H7 (cell line): ENCODE measurements at places on chromosomes 4 and X. TPM values are rescaled to one million over a fixed set of nuclear protein-coding genes. Genes with fewer than 3 reads are reported as not detected.

Gene SEC24D
- total RNA-seq: 39.4 and 42.8 TPM in 2 replicates

Gene SMIM31
- not detected in 2 replicates for total RNA-seq

Gene TMEM150C
- total RNA-seq: 2.4 and 3.3 TPM in 2 replicates

Gene F11
- total RNA-seq: 0.28 and 0.30 TPM in 2 replicates

Gene NDP
- not detected in 2 replicates for total RNA-seq

Gene NLRP2B
- not detected in 2 replicates for total RNA-seq

Gene TLR1
- total RNA-seq: 0.03 TPM in 1 of 2 replicates, not detected in the other

- no peak for DNase-seq
These were observed 17.5 kb downstream of the SLC16A2 start for GRCh38 chrX:74438764-74439163.

DNA sequence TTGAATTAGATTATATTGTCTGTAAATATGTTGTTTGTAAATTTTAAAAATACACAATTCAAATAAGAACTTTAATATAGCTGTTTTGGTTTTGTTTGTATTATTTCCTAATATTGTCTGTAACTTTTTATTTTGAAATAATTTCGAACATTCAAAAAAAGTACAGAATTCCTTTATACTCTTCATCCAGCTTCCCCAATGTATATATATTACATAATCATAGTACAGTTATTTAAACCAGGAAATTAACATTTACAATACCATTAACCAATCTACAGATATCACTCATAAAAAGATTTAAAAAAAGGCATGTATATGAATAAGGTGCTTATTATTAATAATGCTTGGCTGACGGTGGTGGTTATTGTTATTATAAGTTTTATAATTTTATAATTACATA, 84.1 kb downstream of the LRBA start:
- DNase-seq: no peak

DNA sequence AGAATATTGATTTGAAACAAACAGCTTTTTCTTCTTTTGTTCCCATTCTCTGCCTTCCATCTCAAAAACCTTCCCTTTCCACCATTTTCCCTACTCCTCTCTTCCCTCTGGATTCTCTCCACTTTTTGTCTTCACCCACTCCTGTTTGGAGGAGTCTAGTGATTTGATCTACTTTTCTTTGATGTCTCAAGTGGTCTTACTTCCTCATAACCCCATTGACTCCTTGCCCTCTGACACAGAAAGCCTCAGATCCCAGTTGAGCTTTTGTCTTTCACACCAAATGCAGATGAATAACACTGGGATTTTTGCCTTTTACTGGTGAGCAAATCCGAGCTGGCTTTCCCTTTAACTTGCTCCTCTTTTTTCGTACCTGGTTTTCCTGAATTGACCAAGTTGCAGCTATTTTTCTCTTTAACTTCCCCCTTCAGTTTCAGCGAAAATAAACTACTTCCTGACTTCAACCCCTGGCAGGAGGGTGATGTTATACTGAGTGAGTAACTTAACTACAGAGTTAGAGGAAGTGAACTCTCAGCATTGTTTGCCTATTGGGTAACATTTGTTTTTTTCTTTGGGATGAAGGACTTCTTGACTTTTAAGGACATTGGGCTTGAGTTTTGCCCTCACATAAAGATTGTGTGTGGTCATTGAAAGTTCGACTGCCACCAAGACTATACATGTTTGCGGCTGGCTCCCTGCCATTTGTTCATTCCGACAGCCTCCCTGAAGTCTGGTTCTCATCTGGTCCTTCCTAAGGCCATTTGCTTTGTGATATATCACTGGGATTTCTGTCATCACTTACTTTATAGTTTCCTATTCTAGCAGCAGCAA, 392.8 kb upstream of the NR3C2 start:
- no peak for DNase-seq

DNA sequence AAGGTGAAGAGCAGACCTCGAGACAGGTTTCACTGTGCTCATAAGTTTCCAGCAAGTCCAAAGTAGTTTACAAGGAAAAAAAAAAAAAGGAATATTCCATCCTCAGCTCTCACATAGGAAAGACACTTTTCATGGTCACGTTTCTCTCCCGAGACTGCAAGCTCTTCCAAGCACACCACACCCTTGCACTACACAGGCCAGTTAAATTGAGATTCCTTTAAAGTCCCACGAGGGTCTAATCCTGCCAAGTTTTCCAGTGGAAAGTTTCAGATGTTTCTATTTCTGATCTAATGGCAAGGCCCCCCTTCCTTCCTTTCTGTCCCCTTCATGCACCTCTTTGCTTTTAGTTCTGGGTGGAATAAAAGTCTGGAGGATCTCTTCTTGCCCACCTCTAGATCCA, 67.9 kb upstream of the PCDH19 start:
- peak; percentile 0 for DNase-seq

GRCh38 chrX:128676651-128677050, 624.4 kb upstream of the ACTRT1 start:
- DNase-seq: no peak

DNA sequence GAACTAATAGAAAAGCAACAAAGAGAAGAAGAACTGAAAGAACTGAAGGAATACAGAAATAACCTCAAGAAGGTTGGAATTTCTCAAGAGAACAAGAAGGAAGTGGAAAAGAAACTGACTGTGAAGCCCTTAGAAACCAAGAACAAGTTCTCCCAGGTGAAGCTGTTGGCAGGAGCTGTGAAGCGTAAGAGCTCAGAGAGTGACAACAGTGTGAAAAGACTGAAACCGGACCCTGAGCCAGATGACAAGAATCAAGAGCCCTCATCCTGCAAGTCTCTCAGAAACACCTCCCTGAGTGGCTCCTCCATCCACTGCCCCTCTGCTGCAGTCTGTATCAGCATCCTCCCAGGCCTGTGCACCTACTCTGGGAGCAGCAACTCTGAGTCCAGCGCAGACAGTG, 8.4 kb upstream of the FHDC1 start:
- no peak for DNase-seq
